Central memory CD8-positive, alpha-beta T cell (primary cell): ENCODE measurements at places on chromosomes 1 and 21.

DNA sequence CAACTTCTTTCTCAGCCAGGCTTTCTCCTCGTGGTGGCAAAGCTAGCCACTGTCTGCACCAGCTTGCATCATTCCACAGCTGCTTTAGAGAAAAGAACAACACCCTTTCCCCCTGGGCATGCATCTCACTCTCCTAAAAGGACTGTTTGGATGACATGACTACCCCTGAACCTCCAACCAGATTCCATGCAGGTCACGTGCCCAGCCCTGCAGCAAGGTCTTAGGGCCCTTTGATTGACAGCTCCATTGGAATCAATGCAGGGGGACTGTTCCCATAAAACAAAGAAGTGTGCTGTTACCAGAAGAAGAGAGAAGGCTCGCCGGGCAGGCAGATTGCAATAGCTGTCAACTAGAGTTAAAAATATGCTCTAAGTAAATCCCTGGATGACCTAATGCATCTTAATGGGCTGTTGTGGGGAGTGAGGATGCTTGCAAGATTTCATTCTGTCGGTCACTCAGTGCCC lies 24.4 kb downstream of the KCNA2 start:
- no peak overlapping the region for H3K27ac ChIP-seq
- no peak overlapping the region for H3K4me3 ChIP-seq
- peaks cover 21% of the 10 kb centered on the region for H3K27me3 ChIP-seq
- no peaks in the 10 kb centered on the region for H3K4me1 ChIP-seq

DNA sequence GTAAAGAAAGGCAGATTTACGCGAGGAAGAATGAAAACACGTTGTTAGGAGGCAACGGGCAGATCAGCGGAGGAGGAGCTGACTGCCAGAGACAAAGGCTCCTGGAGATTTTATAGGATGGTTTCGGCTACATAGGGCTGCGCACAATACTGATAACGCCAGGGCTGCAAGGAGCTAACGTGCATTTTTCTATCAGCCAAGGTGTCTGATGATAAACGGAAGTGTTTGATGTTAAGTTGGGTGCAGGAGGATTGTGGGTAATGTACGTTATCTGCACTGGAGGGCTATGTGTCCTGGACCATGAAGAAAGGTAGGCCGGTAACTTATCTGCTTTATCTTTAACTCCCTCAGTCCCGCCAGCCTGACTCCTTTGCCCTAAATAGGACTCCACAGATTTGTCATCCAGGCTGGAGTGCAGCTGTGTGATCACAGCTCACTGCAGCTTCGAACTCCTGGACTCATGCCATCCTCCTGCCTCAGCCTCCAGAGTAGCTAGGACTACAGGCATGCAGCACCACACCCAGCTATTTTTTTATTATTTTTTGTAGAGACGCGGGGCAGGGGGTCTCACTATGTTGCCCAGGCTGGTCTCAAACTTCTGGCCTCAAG lies 29.6 kb downstream of the SETD4 start:
- peaks cover 7% of the 10 kb centered on the region for H3K36me3 ChIP-seq
- H3K4me3 ChIP-seq: no peak overlapping the region
- no peak for DNase-seq
- no peak overlapping the region for H3K27ac ChIP-seq

- no peaks in the 10 kb centered on the region for H3K27me3 ChIP-seq
- DNase-seq: no peak
- H3K36me3 ChIP-seq: peaks cover 8% of the 10 kb centered on the region
- no peak overlapping the region for H3K27ac ChIP-seq
Measured at GRCh38 chr1:201026836-201027235, 3.3 kb upstream of the KIF21B start.

GRCh38 chr1:18866314-18866713 lies 6.9 kb upstream of the TAS1R2 start:
- H3K4me1 ChIP-seq: no peaks in the 10 kb centered on the region
- H3K27ac ChIP-seq: no peak overlapping the region
- H3K27me3 ChIP-seq: peaks cover 17% of the 10 kb centered on the region

DNA sequence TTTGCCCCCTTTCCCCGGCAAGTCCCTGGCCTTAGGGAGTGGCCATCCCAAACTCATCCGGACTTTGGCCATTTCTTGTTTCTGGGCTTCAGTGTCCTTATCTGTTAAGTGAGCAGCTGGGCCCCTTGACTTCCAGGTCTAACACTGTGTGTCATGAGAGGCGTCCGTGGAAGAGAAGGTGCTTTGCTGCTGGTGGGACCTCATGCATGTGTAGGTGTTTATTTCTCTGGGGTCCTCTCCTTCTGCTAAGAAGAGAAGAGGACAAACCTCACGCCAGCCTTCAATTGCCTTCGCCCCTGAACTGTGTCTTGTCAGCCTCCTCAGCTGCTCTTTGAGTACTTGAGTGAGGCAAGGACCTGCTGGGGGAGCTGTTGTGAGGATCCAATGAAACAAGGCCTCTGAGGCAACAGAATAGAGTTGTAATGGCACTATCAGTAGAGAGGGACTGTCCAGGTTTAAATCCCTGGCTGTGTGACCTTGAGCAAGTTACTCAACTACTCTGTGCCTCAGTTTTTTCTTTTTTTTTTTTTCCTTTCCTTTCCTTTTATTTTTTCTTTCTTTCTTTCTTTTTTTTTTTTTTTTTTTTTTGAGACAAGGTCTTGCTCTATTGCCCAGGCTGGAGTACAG lies 72.5 kb downstream of the RUNX3 start:
- peak overlapping the region; percentile 78 for H3K4me3 ChIP-seq
- no peaks in the 10 kb centered on the region for H3K36me3 ChIP-seq
- H3K4me1 ChIP-seq: peaks cover 44% of the 10 kb centered on the region
- no peak for DNase-seq
- H3K27me3 ChIP-seq: no peaks in the 10 kb centered on the region

DNA sequence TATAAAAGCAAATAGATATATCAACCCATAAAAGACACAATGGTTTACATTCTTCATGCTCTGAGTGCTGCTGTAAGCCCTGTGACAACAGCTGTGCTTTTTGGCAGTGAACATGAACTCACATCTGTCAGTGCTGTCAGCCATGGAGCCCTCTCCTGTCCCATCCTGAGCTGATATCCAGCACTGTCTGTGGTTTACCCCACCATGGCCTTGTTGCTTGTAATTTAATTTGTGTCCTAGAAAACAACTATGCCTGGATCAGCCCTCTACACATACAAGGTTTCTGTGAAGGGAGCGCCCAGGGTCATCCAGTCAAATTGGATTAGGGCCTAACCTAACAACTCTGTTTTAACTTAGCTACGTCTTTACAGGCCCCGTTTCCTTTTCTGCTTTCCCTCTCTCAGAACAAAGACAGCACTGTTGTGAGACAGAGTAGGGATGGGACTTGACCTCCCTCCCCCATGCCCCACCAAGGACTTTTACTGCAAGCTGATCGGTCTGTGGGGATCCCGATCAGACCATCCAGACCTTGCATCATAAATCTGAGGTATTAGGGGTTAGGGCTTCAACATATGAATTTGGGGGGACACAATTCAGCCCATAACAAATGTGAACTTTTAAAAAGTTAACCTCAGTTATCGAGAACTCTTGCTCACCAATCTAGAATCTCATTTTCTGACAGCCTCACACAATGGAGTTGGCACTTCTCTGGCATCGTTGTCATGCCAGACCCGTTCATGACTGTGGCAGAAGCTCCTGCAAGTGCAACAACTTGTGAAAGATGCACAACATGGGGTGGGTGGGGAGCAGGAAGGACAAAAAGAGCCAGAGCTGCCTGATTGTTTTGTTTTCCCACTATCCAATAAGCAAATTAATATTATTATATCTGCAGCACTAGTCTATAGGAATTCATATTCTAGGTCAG lies 16.4 kb upstream of the SLC44A3 start:
- peaks cover 12% of the 10 kb centered on the region for H3K4me1 ChIP-seq
- no peak overlapping the region for H3K27ac ChIP-seq
- H3K4me3 ChIP-seq: no peak overlapping the region
- DNase-seq: no peak
- H3K27me3 ChIP-seq: peaks cover 20% of the 10 kb centered on the region
- no peaks in the 10 kb centered on the region for H3K36me3 ChIP-seq

- no peak for DNase-seq
- H3K36me3 ChIP-seq: no peaks in the 10 kb centered on the region
- no peak overlapping the region for H3K4me3 ChIP-seq
- no peak overlapping the region for H3K27ac ChIP-seq
Measured at GRCh38 chr1:82462366-82462765, 661.6 kb downstream of the ADGRL2 start.

- H3K4me1 ChIP-seq: peaks cover 4% of the 10 kb centered on the region
- H3K4me3 ChIP-seq: no peak overlapping the region
- no peak overlapping the region for H3K27ac ChIP-seq
- H3K27me3 ChIP-seq: no peaks in the 10 kb centered on the region
- no peaks in the 10 kb centered on the region for H3K36me3 ChIP-seq
Measured at GRCh38 chr1:156540955-156541354, 31.4 kb downstream of the IQGAP3 start.

- DNase-seq: peak; percentile 66
- no peaks in the 10 kb centered on the region for H3K27me3 ChIP-seq
- peak overlapping the region; percentile 98 for H3K27ac ChIP-seq
Measured at GRCh38 chr1:150364231-150365003, 470 bp downstream of the RPRD2 start.

GRCh38 chr1:107549152-107549810 lies 408.4 kb downstream of the NTNG1 start:
- no peaks in the 10 kb centered on the region for H3K27me3 ChIP-seq
- H3K4me1 ChIP-seq: no peaks in the 10 kb centered on the region
- no peak for DNase-seq
- H3K4me3 ChIP-seq: no peak overlapping the region

DNA sequence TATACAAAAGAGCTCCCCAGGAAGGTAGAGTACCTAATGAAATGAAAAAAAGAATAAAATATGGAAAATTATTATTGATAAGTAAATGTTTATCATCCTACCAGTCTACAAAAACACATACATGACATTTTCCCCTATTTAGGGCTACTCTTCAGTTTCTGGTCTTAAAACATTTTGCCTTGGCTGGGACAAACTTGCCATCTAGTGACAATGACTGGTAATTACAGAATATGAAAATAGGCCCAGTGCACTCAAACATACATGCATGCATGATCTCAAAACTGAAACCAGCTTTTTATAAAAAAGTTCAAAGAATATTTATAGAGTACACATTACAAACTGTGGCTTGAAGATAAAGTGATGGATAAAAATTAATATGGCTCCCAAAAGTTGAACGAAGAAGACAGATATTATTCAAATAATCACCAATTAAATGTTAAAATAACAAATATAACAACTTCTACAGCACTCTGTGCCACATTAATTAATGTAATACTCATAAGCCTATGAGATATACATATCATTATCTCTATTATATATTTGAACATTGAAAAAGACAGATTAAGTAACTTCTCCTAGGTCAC lies 10.5 kb upstream of the RNPC3 start:
- H3K4me3 ChIP-seq: no peak overlapping the region
- H3K27ac ChIP-seq: no peak overlapping the region
- DNase-seq: no peak
- no peaks in the 10 kb centered on the region for H3K4me1 ChIP-seq
- no peaks in the 10 kb centered on the region for H3K27me3 ChIP-seq

- no peak overlapping the region for H3K27ac ChIP-seq
- no peaks in the 10 kb centered on the region for H3K27me3 ChIP-seq
Measured at GRCh38 chr1:206457408-206458120, 12.7 kb upstream of the IKBKE start.

DNA sequence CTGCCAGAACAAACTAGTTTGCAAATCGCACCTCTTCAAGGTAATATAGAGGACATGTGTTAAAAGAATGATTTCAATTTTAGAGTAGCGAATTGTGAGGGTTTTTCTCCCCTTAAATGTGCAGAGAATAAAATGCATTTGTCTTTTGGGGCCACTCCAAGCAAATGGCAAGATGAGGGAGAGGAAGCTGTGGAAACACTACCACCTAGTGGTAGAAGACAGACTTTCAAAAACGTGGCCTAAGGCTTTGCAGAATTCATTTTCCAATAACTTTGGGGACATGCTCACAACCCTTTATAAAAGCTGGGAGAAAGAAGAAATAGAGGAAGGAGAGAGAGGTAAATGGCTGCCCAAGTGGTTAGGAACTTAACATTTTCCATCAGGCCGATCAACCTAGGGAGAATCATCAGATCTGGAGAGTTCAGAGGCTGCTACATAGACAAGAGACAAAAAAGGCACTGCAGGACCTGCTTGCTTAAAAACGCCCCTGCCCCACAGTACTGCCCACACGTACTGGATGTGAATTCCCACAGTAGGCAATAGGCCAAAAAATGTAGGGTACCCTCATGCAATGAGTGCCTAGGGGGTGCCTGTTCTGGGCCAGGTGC lies 15.7 kb upstream of the RCAN1 start:
- H3K36me3 ChIP-seq: no peaks in the 10 kb centered on the region
- peak; percentile 27 for DNase-seq
- no peak overlapping the region for H3K27ac ChIP-seq
- no peak overlapping the region for H3K4me3 ChIP-seq
- H3K27me3 ChIP-seq: peaks cover 36% of the 10 kb centered on the region

- H3K27ac ChIP-seq: no peak overlapping the region
- H3K4me1 ChIP-seq: no peaks in the 10 kb centered on the region
- peaks cover 2% of the 10 kb centered on the region for H3K36me3 ChIP-seq
- no peak overlapping the region for H3K4me3 ChIP-seq
- no peaks in the 10 kb centered on the region for H3K27me3 ChIP-seq
Measured at GRCh38 chr1:45815667-45816458, 12.5 kb downstream of the MAST2 start.

DNA sequence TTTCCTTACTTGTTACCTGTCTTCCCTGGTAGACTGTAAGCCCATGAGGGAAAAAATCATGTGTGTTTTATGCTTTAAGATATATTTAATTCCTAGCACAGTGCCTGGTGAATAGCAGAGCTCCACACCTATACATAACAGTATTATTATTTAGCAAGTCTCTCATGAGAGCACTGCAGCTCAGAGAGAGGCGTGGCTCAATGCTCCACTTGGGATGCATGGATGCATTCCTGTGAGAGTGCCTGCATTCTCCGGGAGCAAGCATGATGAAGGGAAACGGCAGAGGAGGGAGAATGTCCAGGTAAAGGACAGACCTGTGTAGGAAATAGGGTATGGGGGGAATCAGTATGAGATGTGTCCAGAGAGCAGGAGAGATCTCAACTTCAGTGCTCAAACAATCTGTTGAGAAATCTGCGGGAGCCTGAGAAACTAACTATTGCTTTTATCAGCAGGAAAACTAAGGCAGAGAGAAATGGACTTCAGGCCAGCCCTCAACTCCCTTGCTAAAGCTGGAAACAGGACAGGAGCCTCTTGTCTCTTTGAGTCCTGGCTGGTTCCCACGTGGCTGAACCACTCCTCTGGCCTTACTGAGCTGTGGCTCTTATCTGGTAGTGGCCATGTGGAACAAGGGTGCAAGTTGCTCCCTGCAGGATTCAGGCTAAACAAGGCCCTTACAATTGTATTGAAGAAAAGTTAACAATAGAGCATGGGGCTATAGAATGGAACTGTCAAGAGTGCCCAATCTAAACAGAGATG lies 113.1 kb downstream of the KCNN3 start:
- peak overlapping the region; percentile 81 for H3K27ac ChIP-seq
- DNase-seq: no peak
- H3K4me1 ChIP-seq: peaks cover 18% of the 10 kb centered on the region
- H3K27me3 ChIP-seq: no peaks in the 10 kb centered on the region
- H3K4me3 ChIP-seq: no peak overlapping the region
